ENCODE measurements at places on chromosomes 12 and 14. TPM values are rescaled to one million over a fixed set of nuclear protein-coding genes. Genes with fewer than 3 reads are reported as not detected.

ARHGEF25 gene
- 22.4 TPM for total RNA-seq

COCH gene
- 0.39 TPM for total RNA-seq

ETFBKMT gene
- 1.9 TPM for total RNA-seq

HOXC12 gene
- not detected for total RNA-seq

Measured in epithelial cell of alveolus of lung (primary cell).